ENCODE measurements at places on chromosomes 16 and 17.

GRCh38 chr17:46771561-46772474 is 46.7 kb downstream of the WNT3 start:
- DNase-seq: no peak

DNA sequence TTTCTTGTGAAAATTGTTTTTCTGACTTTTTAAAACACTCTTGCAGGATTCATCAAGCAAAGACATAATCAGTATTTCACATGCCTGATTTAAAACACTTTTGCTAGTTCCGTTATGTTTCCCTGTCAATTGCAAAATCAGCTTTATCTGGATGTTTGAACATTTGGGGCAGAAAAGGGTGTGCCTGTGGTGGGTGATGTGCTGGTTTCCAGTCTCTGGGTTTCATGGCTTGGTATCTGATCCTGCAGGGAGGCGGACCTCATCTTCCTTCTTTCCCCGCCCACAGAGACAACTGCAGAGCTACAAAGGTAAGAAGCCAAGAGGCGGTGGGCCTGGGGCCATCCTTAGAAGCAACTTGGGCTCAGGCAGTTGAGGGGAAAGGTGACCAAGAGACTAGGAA is 41.8 kb downstream of the NLRC5 start:
- no peak for DNase-seq

DNA sequence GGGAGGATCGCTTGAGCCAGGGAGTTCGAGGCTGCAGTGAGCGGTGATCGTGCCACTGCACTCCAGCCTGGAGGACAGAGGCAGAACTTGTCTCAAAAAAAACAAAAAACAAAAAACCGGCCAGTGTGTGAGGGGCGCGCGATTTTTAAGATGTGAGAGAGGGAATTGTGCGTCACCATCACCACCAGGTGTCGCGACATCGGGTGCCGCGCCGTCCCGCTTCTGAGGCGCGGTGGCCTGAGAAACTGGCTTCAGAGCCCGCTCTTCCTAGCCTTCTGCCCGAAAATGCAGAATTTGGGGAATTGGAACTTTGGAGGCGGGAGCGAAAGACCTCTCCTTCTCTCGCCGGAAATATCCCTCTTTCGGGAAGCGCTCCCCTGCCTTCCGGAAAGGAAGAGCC is 524.8 kb downstream of the KCNJ18 start:
- no peak for DNase-seq

GRCh38 chr17:77476931-77477805 is 336.4 kb downstream of the SEC14L1 start:
- DNase-seq: no peak

- DNase-seq: no peak
Measured at GRCh38 chr17:2794111-2794803, 2.0 kb upstream of the RAP1GAP2 start.

DNA sequence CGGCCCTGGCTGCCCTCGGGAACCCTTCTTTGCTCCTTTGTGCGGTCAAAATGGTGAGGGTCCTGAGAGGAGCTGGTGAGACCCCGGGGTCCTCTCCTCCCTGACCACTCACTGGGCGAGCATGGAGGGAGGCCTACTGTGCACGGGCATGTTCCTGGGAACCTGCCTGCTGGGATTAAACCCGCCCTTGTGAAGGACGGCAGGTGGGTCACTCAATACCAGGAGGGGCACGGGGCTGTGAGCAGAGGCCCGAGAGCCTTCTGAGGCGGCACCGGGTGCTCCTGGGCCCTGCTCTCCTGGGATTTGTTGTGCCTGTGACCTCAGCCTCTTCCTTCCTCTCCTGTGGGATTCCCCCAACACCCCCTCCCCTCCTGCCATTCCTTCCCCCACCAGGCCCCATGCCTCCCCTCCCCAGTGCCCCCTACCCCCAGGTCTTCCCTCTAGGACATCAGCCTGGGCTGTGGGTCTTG is 19.7 kb downstream of the METRNL start:
- DNase-seq: no peak

DNA sequence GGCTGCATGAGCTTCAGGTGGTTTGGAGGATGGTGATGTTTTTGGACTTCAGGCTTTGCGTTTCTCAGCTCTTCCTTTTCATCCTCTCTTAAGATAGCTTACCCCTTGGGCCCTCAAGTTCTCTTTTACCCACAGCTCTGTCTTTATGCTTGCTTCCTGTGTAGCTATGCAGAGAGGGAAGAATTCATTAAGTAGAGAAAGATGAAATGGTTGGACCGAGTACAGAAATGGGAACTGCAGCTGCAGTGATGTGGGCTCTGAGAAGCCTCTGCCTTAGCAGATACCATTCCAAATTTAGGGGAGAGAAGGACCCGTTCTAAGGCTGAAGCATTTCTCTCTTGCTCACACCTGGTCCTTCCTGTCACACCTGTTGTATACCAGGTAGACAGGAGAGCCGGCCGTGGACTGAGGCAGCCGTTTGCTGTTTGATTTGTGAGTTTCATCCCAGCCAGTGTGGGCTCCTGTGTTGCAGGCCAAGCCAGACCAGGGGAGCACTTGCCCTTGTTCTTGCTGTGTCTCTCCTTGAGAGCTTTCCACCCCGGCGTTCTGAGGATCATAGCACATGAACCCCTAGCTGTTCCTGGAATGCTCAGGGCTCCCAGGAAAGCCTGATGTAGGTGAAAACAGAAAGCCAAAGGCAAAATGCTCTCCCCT is 392.7 kb downstream of the CPPED1 start:
- DNase-seq: no peak

GRCh38 chr16:86414991-86415740 is 95.2 kb upstream of the FOXF1 start:
- DNase-seq: no peak

DNA sequence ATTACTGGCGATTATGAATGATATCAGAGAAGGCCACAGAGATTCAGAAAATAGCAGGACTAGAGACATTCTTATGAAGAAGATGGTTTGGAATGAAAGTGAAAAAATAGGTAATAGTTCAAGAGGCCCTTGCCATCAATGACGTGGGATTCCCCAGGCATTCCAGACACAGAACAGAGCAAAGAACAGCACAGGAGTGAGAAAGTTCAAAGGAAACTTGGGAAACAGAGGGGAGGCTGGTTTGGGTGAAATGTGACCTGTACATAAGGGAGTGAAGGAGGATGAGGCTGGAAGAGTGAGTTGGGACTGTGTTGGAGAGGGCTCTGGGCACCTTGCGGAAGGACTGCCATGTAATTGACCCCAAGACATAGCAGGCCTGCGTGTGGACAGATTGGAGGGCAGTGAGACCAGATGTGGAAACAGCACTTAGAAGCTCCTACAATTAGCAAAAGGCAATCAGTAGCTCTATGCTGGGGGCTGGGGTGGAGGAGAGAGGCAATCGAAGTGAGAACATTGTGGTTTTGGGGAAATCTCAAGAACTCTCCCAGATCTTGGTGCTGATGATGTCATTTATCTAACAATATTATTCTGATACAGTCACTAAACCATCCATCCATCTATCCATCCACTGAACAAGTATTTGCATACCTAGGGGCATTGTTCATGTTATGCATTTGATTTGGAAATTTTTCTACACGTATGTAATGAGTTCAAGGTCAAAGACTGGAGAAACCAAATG is 365.3 kb upstream of the ZFHX3 start:
- no peak for DNase-seq

DNA sequence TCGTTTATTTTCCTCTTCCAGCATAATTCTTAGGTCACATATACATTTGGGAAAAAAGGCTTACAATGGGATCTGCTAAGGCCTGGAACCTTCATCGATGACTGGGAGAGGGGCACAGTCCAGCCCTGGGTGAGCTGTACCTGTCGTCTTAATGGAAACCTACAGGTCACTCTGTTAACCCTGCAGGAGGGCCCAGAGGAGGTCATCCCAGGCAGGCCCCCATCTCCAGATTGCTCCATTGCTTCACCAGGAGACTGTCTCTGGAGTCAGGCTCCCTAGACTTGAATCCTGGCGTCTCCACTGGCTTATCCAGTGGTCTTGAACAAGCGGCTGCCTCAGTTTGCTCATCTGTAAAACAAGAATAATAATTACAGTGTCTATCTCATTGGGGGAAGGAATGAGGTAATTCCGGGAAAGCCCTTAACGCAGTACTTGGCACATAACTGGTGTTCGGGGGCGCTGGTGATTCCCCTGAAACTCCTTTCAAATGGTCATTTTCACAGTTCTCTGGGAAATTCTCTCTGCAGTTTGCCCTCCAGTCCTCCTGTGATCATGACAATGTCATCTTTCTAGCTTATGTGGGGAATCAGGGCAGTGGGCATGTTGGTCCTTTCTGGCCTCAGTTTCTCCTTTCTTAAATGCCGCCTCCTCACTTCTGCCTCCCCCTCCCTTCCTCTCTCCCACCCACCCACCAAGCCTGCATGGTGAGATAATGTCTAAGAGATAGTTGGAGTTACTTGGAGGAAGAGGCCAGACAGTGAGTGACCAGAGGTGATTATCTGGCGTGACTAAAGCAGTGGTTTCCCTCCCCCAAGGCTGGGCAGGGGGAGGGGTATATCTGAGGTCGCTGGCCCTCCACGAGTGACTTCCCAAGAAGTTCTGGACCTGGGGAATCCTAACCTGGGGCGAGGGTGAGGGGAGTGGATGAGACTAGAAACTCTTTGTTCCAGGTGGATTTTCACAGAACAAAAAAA is 31.3 kb upstream of the TAC4 start:
- DNase-seq: no peak

GRCh38 chr16:75477680-75478473 is 13.4 kb upstream of the TMEM170A start:
- no peak for DNase-seq

GRCh38 chr16:24849641-24850040 is 3.9 kb downstream of the SLC5A11 start:
- DNase-seq: no peak

GRCh38 chr16:35431829-35432663 is 1972.6 kb downstream of the TP53TG3F start:
- no peak for DNase-seq

GRCh38 chr17:42403150-42403549 is 14.9 kb upstream of the STAT3 start:
- DNase-seq: no peak

DNA sequence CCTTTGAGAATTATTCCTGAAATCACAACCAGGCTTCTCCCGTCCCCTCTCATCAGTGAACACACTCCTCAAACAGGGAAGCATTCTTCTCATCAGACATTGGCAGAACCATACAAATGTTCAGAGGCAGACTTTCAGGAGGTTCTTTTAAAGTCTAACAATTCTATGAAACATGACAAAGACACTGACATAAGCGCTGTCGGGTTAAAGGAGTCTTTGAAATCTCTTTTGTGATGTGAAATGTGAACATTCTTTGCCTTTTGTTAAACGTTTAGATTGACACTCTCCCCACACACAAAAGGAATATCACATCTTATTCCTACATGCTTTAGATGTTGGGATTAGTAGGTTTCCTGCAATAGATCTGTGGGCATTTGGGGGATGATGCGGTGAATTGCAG is 63.9 kb downstream of the NETO2 start:
- no peak for DNase-seq

GRCh38 chr17:75590849-75591721 is 3.5 kb downstream of the MYO15B start:
- no peak for DNase-seq

- no peak for DNase-seq
Measured at GRCh38 chr17:9004132-9004960, 17.0 kb upstream of the NTN1 start.

GRCh38 chr16:23877107-23878070 is 41.6 kb downstream of the PRKCB start:
- DNase-seq: no peak

GRCh38 chr16:12458591-12459358 is 344.9 kb downstream of the CPPED1 start:
- DNase-seq: no peak

GRCh38 chr16:87842209-87842869 is 27.0 kb downstream of the SLC7A5 start:
- DNase-seq: no peak

DNA sequence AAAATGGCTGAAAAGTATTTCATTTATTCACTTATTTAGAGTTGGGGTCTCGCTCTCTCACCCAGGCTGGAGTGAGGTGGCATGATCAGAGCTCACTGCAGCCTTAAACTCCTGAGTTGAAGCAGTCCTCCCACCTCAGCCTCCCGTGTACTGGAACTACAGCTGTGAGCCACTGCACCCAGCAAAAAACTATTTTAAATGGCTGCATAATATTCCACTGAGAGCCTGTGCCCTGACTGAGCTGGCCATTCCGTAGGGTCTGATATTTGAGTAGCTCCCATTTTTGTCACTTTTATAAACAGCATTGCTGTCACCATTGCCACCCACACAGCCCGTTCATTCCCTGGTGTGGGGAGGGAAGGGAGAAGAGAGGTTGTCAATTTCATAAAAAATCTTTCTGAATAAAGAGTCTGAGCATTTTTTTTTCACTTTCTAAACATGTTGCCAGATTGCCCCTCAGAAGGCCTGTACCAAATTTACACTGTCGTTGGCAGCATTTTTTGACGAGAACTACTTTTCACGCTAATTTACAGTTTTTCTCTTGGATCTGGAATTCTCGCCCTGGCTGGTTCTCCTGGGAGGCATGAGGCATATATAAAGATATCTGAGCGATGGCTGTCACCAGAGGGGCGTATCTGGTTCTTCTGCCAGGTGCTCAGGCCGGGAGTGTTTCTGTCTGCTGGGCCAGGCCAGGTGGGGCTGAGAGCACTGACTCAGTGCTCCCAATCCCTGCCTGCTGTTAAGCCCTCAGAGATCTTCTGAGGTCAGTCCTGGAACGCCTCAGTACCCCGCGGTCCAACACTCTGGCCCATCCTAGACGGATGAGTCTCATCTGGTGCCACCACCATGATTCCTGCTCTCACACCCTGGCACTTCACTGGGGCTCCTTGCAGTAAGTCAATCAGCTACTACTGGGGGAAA is 7.2 kb upstream of the KIFC3 start:
- DNase-seq: no peak

- no peak for DNase-seq
Measured at GRCh38 chr17:77391668-77392375, 251.1 kb downstream of the SEC14L1 start.

GRCh38 chr16:74049027-74049426 is 247.6 kb upstream of the PSMD7 start:
- no peak for DNase-seq

DNA sequence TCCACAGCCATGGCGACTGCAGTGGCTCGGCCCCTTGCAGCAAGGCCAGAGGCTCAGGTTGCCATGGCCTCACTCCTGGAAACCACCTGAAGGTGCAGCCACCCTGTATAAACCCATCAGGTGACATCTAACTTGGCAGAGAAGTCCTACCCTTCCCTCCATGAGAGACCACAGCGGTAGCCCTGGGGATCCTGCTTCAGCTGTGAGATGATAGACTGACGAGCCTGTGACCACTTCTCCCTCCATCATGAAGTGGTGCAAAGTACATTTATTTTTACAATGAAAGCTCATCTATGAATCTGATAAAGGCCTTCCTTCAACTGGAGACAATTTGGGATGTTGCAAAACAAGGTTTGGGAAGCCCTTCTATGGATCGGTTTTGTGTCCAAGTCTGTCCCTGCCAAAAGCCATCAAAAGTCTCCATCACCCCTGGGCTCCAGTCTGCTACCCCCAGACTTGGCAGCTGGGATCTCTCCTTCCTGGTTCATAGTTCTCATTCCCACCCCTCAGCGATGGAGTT is 1.8 kb downstream of the ZACN start:
- DNase-seq: no peak
